Testis (tissue), 5 donors: ENCODE measurements at places on chromosomes 16 and 17.

DNA sequence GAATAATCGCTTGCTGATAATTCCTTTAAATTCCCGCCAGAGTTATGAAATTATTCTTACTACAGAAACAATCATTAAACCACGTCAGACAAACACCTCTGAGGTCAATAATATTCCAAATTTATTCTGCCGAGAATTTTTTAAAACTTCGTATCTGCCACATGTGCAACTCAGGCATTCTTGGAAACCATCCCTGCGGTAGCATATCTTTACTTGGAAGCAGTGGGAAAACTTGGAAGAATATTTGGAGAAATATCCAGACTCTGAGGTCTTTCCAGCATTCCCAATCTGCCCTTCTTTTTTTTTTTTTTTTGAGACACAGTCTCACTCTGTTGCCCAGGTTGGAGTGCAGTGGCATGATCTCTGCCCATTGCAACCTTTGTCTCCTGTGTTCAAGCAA, 2.0 kb upstream of the CCL11 start:
- no peak for DNase-seq

GRCh38 chr16:49337814-49338350, 35.7 kb upstream of the C16orf78 start:
- DNase-seq: no peak

DNA sequence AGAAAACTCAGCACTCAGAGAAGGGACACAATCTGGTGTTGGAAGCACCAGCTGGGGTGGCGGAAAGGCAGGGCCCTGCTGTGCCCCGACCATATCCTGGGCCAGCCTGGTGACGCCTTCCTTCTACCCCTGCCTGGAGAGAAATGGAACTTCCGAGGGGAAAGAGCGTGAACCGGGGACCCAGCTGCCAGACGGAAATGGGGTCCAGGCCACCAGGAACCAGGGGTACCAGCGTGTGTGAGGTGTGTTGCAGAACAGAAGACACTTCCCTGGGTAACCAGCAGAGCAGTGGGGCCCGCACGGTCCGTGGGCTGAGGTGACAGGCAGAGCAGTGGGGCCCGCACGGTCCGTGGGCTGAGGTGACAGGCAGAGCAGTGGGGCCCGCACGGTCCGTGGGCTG, 6.8 kb downstream of the RAB40B start:
- DNase-seq: no peak

DNA sequence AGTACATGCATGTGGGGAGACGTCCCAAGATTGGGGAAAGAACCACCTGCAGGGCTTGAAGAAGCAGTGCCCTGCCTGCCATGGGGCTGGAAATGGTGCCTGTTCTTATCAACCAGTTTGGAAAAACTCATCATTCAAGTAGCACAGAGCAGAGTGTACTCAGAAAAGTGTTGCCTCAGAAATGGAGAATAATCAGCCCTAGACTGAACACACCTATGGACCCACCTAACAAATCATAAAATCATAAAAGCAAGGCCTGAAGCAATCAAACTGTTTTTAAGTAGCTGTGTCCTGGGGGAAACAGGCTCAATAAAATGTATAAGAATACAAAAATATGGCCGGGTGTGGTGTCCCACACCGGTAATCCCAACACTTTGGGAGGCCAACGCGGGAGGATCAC, 11.2 kb downstream of the QRICH2 start:
- DNase-seq: no peak

GRCh38 chr17:16001226-16001897, 1.7 kb downstream of the TTC19 start:
- DNase-seq: no peak

GRCh38 chr16:81481207-81481821, 36.7 kb downstream of the CMIP start:
- DNase-seq: peak; percentile 62

- no peak for DNase-seq
These were observed 68.4 kb upstream of the ELAC2 start for GRCh38 chr17:13086142-13086769.

GRCh38 chr17:57915985-57916757, 39.0 kb downstream of the CUEDC1 start:
- DNase-seq: no peak
